Activated naive CD8-positive, alpha-beta T cell treated with anti-CD3 and anti-CD28 coated beads, Interleukin-2, amount 10 ng/mL, durations not matched to agents 7 days and 5 days (primary cell): ENCODE measurements at places on chromosomes 1 and 21.

DNA sequence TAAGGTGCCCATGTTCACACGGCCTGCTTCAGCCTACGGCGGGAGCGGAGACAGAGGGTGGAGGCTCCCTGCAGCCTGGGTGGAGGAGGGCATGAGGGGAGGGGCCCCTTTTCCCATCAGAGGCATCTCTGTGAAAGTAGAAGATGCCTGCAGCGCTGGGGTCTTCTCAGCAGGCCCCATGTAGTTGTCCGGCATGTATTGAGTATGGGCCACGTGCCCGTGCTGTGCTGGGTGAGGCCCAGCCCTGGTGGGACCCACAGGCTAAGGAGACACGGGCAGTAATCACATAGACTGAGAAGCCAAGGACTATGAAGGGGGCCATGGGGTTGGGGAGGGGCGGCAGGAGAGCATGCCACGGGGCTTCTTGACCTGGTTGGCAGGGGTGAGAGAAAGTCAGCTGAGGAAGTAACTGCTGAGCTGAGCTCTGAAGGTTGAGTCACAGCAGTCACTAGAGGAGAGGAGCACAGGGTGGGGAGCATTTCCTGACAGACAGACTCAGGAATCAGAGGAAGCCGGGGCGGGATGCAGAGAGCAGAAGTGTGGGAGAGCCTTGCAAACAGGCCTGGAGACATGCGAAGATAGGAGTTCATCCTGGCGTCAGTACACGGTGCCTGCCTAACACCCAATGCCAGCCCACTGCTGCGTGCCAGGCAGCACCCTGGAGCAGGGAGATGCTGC lies 21.6 kb downstream of the PSEN2 start:
- DNase-seq = no peak

- DNase-seq = no peak
Observed at GRCh38 chr1:151501474-151501873, 9.7 kb upstream of the CGN start.

- no peak for DNase-seq
Observed at GRCh38 chr1:107547363-107548155, 406.7 kb downstream of the NTNG1 start.

- no peak for DNase-seq
Observed at GRCh38 chr1:70675737-70676156, 264.7 kb downstream of the CTH start.

- no peak for DNase-seq
Observed at GRCh38 chr1:116258668-116259419, 114.2 kb upstream of the ATP1A1 start.

GRCh38 chr1:181783208-181783607 lies 278.3 kb downstream of the ZNF648 start:
- DNase-seq = no peak

- no peak for DNase-seq
Observed at GRCh38 chr1:22615886-22616285, 20.5 kb upstream of the C1QA start.

DNA sequence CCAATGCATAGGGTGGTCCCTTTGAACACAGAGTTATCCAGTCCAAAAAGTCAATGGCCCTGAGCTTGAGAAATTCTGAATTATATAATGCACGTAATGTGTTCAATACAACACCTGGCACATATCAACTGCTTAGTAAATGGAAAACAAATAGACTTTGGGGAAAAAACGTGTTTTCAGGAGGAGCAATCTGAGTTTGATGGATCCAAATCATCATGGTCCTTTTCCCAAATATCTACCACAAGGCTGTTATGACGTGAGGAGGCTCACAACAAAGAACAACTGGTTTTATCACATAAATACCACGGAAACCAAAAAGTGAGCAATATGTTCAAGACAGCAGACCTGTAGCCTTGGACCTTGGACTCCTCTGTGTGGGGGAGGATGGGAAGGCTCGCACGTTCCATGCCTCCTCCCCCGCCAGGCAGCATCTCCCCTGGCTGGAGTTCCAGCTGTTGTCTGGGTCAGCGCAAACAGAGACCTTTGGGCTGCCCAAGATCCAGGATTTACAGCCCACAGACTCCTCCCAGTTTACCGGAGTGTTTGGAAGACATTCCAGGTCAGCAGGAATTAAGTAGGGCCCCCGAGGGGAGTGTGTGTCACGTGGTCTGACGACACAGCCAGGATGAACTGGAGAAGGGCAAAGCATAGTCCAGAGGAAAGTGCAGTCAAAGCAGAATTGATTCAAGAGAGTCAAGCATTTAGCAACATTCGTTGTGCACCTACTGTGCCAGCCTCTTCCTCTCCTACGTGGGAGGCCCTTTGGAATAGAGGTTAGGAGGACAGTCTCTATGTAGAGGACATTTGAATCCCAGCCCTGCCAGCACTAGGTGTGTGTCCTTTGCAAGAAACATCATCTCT lies 32.2 kb upstream of the MED18 start:
- no peak for DNase-seq

DNA sequence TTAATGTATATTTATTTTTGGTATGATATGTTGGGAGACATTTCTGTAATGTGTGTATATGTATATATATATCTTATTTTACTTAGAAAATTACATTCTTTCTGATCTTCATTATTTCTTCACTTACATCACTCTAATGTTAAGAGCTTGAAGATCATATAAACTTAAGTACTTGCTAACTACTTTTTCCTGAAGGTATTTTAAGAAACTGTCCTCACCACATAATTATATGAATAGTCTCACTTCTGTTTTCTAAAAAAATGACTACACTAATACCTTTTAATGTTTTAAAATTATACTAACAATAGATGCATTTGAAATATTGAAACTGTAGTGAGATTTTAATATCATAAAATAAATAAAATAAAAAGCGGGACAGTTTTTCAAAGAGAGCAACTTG lies 377.1 kb downstream of the LRRIQ3 start:
- no peak for DNase-seq

DNA sequence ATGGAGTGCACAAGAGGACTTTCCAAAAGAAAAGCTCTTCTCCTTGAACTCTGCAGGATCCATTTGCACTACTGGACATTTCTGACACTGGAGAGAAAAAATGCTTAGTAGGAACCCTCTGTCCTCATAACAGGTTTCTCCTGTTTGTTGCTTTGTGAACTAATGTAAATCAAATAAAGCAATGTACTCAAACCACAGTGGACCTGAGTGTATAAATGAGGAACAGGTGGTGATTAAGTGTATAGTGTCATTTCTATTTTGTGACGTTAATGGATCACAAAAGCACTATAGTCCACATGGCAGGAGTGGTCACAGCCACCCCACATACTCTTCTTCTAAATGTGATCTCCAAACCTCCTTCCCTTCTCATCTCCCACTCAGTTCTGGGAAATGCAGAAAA lies 268.4 kb upstream of the DUSP10 start:
- no peak for DNase-seq

DNA sequence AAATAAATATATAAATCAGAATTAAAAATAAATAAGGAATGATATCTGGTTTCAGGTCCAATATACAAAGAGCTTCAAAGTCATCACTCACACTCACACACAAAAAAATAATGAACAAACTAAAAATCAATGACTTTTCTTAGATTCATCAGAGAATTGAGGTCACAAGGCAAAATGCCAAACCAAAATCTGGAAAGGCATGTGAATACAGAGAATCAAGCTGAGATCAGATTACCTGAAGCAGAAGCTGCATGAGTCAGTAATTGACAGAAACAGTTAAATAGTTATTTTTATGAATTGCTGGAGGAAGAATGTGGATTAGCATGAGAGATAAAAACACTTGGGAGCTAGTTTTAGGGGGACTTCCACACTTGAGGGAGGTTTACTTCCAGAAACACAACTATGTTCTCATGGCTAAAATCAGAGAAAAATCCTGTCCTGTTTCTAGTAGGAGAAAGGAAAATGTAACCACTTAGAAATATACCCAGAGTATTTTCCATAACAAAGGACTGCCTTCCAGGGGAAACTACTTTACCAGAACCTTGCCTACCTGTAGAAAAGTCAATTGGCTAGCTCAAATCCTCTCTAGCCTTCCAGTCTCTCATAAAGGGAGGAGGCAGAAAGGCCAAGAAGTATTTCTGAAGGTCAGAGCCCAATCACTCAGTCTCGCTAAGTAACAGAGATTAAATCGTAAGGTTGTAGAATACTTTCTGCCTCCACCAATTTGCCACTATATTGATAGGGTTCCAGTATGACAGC lies 536.6 kb upstream of the NR5A2 start:
- no peak for DNase-seq

DNA sequence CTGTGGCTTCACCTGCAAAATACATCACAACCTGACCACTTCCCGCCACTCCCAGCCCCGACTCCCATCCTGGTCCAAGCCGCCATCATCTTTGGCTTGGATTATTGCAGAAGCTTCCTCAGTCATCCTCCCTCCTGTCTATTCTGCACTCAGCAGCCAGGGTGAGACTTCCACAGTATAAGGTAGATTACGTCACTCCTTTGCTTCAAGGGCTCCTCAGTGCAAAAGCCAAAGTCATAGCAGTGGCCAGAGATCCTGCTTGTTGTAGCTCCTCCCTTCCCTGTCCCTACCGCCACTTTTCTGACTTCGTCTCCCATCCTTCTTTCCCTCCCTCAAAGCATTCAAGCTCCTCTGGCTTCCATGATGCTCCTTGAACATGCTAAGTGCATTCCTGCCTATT lies 152.8 kb downstream of the GRIK3 start:
- DNase-seq = no peak

DNA sequence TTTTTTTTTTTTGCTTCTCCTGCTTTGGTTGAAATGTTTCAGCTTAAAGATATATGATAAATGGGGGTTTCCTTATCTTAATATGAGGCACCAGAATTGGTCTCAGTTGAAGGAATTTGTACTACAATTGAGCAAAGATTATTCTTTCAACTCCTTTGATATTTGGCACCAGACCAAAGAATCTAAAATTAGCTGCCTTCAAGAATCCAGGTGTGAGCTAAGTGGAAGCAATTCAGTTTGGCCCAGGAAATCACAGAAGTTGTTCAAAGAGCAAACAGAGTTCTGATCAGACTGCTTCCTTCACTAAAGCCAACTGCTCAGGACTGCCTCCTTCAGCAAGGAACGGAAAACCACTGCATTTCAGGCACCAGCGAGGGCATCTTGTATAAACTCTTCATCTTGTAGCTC lies 68.3 kb upstream of the BCAR3 start:
- no peak for DNase-seq

DNA sequence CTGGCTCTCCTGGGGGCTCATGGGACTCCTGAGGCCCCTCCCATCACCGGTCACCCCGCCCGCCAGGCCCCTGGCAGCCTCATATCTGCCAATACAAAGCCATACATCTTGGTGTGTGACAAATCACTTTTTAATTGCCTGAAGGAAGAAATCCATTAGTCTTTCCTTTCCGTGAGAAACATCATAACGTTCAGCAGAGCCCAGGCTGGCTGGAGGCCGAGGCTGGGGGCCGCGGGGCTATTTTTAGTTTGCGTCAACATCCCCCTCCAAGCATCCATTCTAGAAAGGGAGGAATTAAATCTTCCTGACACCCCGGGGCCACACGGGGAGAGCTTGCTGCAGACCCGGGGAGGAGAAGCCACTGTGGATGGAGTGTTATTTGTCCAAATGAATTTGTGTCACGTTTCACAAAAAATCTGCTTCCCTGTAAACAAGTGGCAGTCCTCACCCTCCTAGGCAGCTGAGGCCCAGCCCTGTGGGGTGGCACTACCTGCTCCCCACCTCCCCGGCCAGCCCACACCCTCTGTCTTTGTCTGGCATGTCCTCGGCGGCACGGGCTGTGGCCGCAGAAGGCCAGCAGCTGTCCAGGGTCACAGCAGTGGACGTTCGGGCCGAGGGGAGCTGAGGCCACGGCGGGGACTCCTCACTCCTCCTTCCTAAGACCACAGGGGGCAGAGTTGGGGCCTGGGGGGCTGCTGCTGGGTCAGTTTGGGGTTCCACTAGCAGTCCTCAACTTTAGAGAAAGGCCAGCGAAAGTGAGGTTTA lies 236.9 kb upstream of the VAMP3 start:
- no peak for DNase-seq

- DNase-seq = no peak
Observed at GRCh38 chr1:96464991-96465390, 256.6 kb upstream of the PTBP2 start.

- DNase-seq = no peak
Observed at GRCh38 chr1:214124281-214124805, 136.6 kb downstream of the PROX1 start.

DNA sequence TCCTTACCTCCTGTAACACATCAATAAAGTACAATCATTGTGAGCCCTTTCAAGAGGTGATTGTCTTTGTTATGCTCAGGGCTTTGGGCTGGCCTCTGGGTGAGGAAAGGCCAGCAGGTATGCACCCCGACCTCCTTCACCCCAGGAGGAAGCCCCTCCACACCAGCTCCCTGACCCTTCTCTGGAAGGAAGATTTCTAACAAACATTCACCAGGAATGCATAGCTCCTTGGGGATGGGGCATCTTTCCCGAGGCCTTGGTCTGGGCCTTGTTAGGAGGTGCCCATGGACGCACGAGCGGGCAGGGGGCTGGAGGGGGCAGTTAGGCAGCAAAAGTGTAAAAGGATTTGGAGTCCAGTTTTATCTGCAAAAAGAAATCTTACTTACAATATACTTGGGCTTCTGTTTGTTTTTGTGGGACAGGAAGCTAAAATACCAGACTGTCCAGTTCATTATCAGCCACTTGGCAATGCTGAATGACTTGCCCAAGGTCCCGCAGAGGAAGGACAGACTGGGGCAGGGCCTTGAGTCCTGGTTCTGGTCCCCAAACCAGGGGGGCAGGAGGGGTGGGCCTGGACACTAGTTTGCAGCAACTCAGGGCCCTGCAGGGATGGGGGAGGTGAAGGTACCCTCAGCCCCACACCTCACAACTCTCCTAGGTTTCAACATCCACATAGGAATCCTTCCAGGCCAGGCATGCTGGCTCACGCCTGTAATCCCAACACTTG lies 10.1 kb downstream of the ZC3H12A start:
- DNase-seq = no peak

- DNase-seq = no peak
Observed at GRCh38 chr21:39805983-39806382, 61.0 kb downstream of the IGSF5 start.

GRCh38 chr21:43741423-43742096 lies 22.6 kb downstream of the PDXK start:
- no peak for DNase-seq

GRCh38 chr1:3753656-3754454 lies 1.6 kb downstream of the CCDC27 start:
- DNase-seq = no peak

DNA sequence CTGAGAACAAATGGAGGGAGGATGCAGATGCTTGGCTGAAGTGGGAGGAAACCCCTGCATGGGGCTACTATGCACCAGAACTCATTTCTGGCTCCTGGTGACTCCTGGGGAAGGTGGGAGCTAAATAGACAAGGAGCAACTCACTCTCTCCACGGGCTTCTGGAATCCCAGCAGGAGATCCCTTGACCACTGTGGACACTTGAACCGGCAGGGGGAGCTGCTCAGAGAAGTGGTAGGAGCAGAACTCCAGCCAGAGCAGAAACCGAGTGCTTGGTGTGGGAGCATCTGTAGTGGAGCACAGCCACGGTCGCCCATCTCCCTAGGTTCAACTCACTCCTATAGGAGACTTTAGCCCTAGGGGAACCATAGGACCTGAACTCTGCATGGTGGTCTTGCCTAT lies 205.6 kb upstream of the GJB5 start:
- no peak for DNase-seq

GRCh38 chr1:187837787-187838186 lies 1009.0 kb downstream of the PLA2G4A start:
- no peak for DNase-seq

- DNase-seq = no peak
Observed at GRCh38 chr1:13935336-13935735, 235.3 kb downstream of the PRDM2 start.

GRCh38 chr1:6265151-6265550 lies 4.3 kb upstream of the GPR153 start:
- no peak for DNase-seq
